ENCODE measurements at places on chromosomes 3 and 15.

- DNase-seq: no peak
These were observed 1.2 kb downstream of the STARD5 start for GRCh38 chr15:81322676-81323253.

DNA sequence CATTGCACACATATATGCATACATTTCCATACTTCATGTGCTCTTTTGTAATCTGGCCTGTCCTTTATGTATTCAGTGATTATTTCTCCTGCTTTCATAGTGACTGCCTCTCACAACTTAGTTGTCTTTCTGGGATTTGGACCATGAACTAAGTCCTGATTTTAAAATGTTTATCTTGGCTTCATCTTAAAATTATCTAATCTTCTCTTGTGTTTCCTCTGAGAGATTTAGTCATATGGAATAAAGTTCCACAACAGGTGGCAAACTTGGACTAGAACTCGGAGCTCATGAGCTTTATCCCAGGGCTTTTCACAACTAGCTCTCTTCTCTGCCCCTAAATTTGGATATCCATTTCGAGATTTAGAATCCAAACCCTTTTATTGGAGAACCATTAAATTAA is 44.3 kb downstream of the U2SURP start:
- DNase-seq: no peak

DNA sequence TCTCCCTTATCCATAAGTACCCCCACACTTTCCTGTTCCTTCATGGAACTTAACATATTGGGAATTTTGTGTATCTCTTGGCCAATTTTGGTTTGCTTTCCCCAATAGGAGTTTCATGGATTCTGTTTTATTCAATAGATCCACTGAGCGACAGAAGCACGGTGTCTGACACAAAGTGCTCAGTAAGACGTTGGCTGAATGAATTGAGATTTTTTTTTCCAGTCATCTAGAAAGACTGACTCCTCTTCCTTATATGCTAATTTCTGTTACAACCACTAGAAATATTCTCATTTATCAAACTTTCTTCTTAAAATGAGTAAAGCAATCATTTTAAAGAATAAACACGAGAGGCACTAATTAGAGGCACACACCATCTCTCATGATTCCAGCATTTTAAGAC is 48.1 kb downstream of the UBP1 start:
- no peak for DNase-seq

GRCh38 chr3:54888162-54888561 is 39.7 kb downstream of the LRTM1 start:
- no peak for DNase-seq

DNA sequence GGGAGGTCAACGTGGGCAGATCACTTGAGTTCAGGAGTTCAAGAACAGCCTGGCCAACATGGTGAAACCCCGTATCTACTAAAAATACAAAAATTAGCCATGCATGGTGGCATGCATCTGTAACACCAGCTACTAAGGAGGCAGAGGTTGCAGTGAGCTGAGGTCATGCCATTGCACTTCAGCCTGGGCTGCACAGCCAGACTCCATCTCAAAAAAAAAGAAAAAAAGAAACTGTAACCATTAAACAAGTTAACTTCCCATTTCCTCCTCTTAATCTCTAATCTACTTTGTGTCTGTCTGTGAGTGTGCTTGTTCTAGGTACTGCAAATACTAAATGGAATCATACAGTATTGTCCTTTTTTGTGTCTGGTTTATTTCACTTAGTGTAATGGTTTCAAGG is 2.7 kb downstream of the RBM6 start:
- DNase-seq: no peak

DNA sequence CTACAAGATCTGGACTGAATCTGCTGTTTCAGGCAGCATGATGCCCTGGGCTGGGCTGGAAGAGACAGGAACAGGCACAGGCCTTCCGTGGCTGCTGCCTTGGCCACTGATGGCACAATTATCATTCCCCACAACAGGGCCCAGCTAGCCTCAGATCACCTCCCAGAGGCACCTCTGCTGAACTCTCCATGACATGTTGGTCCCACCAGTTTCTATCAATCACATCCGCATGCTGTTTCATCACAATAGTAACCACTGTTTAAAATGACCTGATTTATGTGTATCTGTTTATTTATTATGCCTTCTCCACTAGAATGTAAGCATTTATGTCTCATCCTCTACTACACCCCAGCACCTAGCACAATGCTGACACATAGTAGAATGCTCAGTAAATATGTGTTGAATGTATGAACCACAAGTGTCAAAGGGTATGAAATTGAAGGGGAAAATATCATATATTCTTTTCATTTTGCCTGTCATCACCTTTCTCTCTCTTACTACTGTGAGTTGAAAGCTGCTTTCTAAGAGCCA is 32.7 kb upstream of the ZBTB38 start:
- DNase-seq: peak; percentile 83

GRCh38 chr3:37594873-37595783 is 266.6 kb upstream of the CTDSPL start:
- DNase-seq: no peak

DNA sequence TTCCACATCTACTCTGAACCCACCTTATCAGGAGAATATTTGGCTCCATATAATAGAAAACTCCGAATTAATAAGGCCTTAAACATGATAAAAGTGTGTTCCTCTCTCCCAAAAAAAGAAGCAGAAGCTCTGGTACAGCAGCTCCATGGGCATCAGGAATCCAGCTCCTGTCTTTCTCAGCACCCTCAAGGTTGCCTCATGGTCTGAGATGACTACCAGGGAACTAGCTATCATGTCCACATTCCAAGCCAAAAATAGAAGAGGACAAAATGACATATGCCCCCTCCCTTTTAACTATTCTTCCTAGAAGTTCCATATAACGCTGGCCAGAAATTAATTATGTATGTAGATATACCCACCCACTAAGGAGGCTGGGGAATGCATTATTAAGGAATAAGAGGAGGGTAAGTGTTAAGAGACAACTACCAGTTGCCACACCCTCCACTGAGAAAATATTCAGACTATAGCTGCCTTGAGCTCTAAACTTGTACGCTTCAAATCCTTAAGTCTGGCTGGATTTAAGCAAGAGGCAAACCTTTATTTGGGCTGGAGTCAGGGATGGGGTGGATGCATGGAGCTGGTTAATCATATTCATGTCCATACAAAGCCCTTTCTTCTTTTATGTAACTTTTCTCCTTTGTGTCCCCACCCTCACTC is 35.8 kb upstream of the CTDSPL start:
- DNase-seq: no peak

DNA sequence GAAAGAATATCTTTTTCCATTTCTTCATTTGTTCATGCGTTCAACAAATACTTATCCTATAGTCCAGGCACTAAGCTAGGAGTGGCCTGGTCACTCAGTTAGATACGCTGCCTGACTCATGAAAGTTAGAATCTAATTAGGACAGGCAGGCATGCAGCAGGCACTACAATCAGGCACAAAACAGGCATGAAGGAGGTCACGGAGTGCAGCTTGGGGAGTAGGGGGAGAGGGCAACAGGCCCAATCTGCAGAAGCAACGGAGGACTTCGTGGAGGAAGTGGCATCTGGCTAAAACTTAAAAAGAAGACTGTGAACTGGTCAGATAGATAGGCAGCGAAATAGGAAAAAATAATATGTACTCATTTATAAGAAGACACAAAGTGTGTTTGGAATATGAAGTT is 420.9 kb downstream of the MAGI1 start:
- no peak for DNase-seq

DNA sequence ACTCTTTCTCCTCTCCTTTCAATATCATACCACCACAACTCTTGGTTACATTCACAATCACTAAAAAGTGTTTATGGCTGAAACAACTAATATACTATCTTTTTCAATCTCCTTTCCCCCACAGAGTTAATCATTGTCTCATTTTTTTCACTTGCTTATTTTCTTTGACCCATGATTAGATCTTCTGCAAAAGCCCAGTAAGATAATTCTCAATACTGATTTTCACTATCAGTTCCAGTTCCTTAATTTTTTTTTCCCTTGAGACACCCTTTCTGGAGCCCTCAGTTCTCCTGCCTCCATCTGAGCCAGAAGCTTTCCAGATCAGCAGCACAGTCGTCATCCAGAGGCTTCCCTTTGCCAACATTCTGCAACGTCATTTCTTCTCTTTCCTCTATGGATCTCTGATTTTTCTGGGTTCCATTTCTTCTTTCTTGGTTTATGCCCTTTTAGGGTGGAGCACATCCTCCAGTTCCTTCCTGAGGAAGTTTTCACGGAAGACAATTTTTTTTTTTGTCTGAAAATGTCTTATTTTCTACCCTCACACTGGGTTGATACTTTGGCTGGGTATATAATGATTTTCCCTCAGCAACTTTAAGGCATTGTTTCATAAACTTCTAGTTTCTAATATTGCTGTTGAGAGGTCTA is 88.7 kb upstream of the C15orf39 start:
- DNase-seq: no peak

DNA sequence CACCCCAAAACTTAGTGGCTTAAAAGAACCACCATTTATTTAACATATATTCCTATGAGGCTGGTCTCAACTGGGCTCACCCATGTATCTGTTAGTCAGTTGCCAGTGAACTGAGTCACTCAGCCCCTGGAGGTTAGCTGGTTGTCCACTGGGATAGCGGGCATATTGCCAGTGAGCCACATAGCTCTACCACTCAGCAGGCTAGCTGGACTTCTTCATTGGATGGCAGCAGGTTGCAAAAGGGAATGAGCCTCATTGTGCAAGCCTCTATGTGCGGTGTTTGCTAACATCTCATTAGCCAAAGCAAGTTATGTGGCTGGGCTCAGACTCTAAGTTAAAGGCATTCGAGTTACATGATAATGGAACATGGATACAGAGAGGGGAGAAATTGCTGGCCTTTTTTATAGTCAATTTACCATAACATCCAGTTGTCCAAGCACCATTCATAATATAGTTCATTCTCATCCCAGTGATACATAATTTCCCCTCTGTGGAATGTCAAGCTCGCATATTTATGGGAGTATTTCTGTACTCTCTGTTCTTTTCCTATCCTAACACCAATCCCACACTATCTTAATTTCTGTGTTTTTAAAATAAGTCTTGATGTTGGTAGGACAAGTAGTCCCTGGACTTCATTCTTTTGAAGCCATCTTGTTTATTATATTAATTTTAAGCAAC is 8.7 kb downstream of the BTD start:
- peak; percentile 29 for DNase-seq

- DNase-seq: no peak
These were observed 730.7 kb upstream of the ALCAM start for GRCh38 chr3:104635872-104636580.

GRCh38 chr3:144112437-144112836 is 140.8 kb downstream of the DIPK2A start:
- no peak for DNase-seq

DNA sequence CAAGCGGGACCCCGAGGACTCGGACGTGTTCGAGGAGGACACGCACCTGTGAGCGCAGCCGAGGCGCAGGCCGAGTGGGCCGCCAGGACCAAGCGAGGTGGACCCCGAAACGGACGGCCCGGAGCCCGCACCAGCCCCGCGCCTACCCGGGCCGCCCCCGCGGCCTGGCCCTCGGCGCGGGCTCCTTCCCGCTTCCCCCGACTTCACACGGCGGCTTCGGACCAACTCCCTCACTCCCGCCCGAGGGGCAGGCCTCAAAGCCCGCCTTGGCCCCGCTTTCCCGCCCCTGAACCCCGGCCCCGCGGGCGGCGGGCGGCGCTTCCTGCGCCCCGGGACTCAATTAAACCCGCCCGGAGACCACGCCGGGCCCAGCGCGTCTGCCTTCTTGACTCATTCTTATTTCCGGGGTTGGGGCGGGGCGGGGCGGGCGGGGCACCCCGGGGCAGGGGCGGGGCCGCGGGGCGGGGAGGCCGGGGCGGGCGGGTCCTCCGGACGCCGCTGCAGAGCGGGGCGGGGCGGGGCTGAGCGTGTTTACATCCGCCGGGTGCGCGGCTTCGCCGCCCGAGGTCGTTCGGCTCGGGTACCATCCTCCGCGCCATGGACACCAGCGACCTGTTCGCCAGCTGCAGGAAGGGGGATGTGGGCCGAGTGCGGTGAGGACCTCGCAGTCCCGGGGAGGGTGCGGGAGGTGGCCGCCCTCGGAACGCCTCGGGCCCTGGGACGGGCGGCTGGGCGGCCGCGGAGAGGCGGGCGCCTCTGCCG is at the start of gene ABTB1:
TSS of gene ABTB1 (plus strand) at position 524 of the 762 bp plus-strand sequence. CDS start at position 598, 74 bp downstream.
- DNase-seq: peak; percentile 81

DNA sequence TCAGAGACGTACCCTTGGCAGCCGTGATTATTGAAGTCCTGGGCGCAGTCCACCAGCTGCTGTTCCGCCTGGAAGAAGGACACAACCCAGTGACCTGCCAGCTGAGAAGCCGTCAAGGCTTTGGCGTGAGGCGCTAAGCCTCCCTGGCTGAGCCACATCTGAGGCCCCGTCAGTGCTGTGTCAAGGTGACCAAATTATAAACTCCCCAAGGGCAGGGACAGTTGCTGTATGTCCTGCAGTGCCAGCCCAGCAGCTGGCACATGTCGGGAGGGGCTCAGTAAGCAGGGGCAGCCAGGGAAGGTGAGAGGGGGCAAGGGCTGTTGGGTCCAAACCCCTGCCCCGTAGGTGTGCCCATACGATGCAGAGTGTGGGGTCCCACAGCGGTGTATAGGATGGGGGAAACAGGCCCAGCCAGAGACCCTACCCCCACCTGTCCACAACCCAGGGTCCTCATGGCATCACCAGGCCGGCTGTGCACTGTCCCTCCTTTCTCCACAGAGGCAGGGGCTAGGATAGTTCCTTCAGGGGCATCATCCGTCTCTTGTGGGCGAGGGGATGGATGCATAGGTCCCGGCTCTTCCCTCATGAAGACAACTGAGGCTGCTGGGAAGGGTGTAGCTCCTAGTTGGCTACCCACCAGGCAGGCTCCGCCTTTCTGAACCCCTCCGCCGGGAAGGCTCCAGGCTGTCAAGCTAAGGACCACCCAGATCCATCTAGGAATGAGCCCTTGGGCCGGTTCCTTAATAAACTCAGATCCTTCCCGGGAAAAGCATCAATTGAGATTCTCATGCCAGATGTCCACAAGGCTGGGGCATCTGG is 13.2 kb downstream of the CTSH start:
- DNase-seq: no peak

DNA sequence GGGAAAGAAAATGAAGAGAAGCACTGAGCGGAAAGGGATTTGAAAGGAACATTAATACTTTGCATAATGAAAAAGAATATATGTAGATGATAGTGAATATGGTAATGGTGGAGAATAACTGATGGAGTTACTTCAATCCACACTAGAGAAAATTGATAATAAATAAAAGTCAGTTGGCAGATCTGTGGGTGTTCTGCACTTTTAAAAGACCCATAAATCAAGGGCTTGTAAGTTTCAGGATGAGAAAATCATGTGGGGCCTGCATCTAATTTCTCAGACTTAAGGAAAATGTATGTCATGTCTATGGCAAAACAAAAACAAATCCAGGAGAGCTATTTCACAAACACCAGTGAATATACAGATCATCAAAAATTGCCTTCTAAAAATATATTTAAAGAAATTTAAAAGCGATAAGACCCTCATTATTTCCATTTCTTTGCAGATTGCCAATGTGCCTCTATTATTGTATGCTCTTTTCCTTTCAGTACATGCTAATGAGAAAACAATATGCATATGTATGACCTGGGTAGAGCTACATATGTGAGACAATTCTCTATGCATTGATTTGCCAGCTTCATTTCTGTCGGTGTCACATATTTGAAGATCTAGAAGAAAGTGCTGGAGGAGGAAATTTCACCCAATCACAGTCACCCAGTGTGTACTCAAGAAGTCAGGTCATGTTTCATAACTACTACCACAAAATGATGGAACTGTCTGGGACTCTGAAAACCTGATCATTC is 269.9 kb upstream of the PDZRN3 start:
- DNase-seq: no peak

All from fibroblast of skin of abdomen (primary cell).